ENCODE measurements at places on chromosomes 2 and 18. TPM values are rescaled to one million over a fixed set of nuclear protein-coding genes. Genes with fewer than 3 reads are reported as not detected.

The IL1RN gene
- total RNA-seq, result not detected

- no peaks in the 10 kb centered on the region for H3K36me3 ChIP-seq
- no peak overlapping the region for H3K4me3 ChIP-seq
- no peak for DNase-seq
- no peak overlapping the region for H3K27ac ChIP-seq
These were observed 188.1 kb upstream of the NRXN1 start for GRCh38 chr2:51220080-51220479.

- peaks cover 10% of the 10 kb centered on the region for H3K4me1 ChIP-seq
- H3K36me3 ChIP-seq, result no peaks in the 10 kb centered on the region
- H3K4me3 ChIP-seq, result no peak overlapping the region
- no peaks in the 10 kb centered on the region for H3K27me3 ChIP-seq
- no peak for DNase-seq
- H3K27ac ChIP-seq, result no peak overlapping the region
These were observed 109.9 kb upstream of the CAB39 start for GRCh38 chr2:230602562-230603230.

DNA sequence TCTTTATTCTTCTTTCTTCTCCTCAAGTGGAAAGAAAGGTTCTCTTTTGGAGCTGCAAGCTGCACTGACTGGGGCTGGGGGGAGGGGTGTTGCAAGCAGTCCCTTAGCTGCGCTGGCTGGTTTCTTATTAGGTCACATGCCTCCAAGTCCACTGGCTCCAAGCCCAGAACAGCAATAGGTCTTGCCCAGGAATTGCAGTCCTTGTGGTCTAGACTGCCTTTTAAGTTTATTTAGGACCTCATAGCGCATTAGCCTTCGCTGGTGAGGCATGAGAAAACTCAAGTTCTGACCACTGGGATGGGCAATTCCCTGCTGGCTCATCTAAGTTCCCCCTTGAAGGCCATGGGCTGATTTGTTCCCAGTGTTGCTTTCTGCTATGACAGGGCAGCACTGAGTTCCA is 138.6 kb upstream of the SCN7A start:
- peak; percentile 68 for DNase-seq
- H3K4me3 ChIP-seq, result no peak overlapping the region
- H3K4me1 ChIP-seq, result no peaks in the 10 kb centered on the region
- H3K36me3 ChIP-seq, result no peaks in the 10 kb centered on the region
- H3K27me3 ChIP-seq, result no peaks in the 10 kb centered on the region

DNA sequence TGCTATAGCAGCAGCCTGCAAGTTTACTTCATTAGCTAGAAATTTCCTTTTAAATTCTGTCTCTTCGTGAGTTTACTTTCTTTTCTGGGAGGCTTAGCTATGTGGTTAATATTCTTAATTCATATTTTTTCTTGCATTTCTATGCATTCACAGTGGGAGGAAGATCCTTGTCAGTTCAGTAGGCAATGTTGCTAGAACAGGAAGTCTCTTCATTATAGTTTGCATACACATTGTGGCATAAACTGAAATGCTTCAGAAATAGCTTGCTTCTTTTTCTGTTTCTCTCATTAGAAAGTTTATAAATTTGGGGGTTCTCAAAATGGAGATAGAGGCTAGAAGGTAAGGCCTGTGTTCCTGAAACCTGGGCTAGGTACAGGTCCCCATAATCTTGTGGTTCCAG is 8.1 kb upstream of the ARHGAP15 start:
- no peak for DNase-seq
- H3K4me3 ChIP-seq, result no peak overlapping the region
- no peak overlapping the region for H3K27ac ChIP-seq
- no peaks in the 10 kb centered on the region for H3K27me3 ChIP-seq

All from SJSA1 (cell line).